ENCODE measurements at places on chromosomes 1 and 21.

- DNase-seq, result no peak
Measured at GRCh38 chr1:198628067-198628455, 10.8 kb upstream of the PTPRC start.

GRCh38 chr1:3530926-3531818 is 76.7 kb downstream of the ARHGEF16 start:
- peak; percentile 74 for DNase-seq

DNA sequence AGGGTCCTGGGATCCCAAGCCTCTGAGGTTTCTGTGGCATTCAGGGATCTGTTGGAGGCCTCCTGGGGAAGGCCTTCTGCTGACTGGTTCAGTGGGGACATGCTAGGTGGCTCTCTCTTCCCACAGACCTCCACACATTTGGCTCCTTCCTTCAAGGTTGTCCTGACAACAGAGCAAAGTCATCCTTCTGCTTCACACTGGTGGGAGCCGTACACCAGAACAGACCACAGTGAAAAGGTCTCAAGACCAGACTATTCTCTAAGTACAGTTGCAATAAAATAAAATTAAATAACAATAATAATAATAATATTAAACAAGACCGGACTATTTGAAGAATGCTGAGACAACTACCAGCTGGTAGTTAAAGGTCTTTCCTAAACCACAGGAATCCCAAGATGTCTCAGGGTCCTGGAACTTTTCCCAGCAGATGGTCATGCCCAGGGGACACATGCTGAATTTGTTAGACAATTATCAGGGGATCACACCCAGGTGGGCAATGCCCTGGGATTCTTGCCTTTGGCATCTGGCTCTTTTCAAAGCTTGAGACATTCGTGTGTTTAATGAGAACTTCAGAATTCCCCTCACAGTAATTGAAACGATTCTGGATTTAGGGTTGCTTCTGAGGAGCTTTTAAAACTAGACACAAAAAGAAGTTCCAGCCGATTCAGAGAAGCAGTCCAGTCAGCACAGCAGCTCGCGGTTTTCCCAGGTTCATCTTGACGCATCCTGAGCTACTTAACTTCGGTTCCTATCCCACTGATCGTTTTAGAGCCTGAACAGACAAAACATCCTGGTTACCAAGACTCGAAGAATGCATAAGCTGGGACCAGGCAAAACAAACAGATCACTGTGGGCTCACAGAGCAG is 22.9 kb downstream of the HTR1D start:
- DNase-seq, result no peak

DNA sequence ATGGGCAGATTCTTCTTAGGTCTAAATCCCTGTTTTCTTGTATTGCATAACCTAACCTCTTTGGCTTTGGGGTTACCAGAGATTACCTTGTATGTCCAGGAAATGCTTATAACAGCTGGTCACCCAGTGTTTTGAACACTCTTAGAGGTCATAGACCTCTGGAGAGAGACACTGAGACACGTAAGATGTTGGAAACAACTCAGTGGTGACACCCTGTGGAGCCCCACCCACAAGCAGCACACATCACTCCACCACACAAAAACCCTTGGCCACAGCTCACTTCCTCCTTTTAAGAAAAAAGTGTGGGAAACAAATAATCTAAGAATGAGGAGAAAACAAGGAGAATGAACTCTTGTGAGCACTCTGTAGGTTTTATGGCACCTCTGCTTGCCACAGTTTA is 26.3 kb upstream of the CYP4B1 start:
- no peak for DNase-seq

- DNase-seq, result no peak
Measured at GRCh38 chr1:97630948-97631347, 289.9 kb downstream of the DPYD start.

DNA sequence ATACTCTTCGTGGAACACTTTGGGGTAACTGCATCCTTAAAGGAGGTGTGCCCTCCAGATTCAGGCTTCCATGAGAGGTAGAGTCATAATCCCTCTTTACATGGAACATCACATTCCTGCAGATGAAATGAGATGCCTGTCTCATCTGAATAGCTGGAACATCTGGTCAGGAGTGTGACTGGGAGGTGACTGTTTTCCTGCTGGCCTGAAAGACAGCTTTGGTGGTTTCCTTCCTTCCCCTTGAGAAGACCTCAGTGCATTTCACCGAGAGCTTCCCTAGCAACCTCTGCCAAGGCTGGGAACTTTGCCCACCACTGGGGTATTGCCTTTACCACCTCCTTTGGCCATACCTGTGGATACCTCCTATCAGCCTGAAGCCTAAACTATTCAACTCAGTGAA is 46.7 kb upstream of the GUCA2A start:
- no peak for DNase-seq

DNA sequence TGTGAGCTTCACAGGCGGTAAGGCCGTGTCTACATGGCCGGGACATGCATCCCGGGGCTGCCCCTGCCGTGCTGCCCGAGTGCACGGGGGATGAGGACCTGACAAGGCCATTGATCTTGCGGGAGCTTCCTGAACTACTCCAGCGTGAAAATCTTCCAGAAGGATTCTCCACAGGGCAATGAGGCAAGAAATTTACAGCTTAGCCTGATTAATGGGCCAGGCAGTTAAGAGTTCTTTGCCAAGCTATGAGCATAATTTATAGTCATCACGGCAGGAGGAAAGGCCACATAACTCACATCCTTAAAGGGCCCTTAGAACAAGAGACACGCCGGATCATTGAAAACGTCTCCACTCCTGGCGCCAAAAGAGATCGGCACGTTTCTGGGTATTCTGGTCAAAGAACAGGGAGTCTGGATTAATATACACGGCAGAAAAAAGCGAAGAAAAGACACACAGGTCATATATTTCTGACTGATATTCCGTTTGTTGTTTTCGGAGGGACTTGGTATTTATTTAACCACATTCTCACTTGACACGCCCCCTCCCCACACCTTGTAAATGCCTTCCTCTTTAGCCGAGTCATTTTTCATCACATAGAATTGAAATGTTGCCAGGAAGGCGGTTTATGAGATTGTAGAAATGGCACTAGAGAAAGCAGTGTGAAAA is 180.5 kb downstream of the DYRK1A start:
- no peak for DNase-seq

DNA sequence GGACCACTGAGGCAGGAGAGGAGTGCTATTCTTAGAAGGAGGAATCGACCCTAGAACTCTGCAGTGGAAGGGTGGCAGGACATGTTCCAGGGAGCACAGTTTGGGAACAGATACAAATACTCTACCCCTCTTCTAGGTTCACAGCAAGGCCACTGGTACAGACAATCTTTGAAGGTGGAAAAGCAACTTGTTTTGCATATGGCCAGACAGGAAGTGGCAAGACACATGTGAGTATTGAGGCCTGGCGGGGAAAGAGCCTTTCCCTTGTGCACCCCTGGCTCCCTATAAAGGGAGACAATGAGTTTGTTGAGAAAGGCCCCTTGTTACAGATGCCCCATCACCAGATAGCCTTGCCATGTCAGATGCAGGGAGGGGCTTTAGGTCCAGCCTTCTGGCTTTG is 17.8 kb downstream of the KIF2C start:
- no peak for DNase-seq

GRCh38 chr1:99252630-99253029 is 11.7 kb upstream of the PLPPR4 start:
- DNase-seq, result no peak

DNA sequence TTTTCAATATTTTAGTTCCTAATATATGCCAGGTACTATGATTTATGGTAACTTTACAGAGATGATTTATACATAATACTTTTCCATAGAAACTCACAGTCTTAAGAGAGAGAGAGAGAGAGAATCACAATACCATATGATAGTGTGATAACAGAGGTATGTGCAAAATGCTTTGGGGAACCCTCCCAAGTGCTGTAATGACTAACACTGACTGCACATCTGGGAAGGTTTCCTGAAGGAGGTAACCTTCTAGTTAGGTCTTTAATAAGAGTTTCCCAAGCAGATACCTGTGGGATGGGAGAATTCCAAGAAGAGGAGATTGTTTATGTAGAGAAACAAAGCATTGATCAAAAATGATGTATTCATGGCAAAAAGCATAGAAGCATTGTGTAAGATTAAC is 34.6 kb upstream of the PIGC start:
- DNase-seq, result no peak

DNA sequence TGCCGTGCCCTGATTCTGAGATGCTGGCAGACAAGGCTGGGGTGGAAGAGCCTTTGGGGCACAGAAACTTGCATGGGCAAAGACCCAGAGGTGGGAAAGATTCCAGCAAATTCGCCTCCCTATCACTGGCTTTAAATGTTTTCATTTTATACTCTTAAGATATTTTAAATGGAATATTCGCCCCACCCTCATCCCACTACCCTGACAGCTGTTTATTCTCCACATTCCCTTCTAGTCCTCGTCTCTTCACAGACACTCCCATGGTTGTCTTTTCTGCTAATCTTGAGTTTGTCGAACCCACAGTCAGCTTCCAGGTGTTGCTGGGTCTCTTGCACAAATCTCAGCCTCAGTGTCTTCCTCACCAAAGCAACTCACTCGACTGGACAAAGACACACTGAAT is 245.0 kb downstream of the KAZN start:
- DNase-seq, result no peak

DNA sequence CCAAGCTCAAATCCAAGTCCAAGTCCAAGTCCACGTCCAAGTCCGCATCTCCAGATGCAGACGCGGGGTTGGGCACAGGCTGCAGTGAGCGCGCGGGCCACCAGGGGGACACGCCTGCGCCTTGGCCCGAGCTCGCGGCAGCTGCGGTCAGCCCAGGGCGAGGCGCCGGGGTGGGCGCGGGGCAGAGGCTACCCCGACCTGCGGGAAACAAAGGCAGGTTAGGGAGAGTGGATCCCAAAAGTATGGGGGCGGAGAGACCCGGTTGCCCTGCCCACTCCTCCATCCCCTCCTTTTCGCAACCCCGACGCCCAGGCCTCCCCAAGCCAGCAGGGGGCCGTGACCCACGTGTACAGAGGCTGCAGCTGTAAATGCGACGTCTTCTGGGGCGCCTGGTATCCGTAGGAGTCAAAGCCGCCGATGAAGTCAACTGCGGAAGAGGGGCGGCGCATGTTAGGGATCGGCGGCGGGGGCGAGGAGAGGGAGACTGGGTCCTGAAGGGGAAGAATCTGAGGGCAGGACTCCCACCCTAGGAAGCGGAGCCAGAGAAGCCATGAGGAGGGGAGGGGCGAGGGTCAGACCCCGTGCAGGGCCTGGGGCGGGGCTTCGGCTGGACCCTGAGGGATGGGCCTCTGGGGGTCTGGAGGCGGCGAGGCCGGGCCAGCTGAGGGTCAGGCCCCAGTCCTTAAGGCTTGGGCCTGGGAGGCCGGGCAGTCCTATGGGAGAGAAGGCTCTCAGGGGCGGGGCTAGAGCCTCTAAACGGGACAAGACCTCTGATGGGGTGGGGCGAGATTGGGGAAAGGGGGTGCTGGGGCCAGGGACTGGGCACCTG is 58.0 kb downstream of the NKAIN1 start:
- peak; percentile 22 for DNase-seq

DNA sequence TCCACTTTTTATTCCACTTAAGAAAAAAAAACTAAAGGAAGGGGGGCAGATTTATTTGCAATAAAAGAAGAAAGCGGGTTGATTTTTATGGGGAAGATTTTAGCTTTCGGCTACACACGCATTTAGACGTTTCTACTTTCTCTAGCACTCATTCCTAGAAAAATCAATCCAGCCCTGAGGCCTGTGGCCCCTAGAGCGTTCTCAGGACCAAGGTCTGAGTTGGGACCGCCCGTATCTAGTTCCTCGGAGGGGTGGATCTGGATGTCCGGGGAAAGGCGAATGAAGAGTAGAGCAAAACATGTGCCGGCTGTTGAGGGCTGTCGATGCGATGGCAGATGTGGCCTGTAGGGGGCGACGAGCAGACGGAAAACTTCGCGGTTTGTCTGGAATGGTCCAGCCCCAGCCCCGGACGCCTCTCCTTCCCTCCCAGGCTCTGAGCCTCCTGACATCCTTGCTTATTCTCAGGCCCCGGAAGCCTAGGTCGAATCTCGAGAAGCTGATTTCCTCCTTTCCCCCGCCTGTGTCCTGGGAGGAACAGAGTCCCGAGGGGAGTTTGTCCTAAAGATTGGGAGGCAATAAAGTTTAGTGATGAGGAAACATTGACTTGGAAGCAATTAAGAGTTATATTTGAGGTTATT is 5.2 kb downstream of the FOXD3 start:
- no peak for DNase-seq

DNA sequence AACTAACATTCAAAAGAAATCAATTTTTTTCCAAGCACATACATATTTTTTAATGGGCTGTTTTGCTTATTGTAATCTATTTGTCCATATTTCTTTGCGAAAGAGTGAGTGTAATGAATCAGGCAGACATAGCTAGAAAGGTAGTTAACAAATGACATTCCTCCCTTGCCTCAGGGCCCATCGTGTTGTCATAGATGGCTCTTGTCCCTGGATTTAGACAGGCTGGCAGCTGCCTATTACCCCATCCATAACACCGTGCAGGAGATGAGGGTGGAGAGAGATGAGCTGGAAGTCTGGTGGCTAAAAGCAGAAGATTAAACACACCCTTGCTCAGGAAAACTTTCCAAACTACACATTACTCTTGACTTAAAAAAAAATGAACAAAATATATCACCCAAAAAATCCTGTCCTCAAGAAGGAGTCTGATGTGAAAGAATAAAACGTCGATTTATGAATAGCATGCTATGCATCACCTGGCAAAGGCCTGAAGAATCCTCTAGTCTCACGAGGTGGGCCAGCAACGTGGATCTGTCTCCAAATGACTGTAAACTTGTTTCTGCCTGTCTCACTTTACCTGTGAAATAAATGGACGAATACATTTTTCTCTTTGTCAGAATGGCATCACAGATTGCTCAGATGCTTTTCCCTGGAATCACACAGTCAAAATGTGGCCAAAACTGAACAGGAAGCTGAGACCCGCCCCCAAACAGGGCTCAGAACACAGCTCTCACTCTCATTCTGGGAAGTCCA is 55.7 kb downstream of the C21orf91 start:
- DNase-seq, result no peak

DNA sequence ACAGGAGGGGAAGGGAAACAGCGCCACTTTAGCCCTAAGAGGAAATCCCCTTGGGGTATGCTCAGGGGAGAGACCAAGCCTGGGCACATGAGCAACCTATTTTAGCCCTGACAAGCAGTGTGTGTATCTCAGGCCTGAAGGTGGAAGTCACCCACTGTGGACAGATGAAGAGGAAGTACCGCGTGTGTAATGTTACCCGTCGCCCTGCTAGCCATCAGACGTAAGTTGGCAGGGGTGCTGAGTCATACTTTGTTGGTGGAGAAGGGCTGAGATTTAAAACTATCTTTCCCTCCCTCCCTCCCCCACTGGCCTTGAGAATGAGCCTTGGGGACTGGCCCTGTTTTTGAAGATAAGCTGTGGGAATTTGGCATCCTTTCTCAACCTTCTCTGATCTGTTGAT is 11.2 kb downstream of the AGO1 start:
- DNase-seq, result no peak

DNA sequence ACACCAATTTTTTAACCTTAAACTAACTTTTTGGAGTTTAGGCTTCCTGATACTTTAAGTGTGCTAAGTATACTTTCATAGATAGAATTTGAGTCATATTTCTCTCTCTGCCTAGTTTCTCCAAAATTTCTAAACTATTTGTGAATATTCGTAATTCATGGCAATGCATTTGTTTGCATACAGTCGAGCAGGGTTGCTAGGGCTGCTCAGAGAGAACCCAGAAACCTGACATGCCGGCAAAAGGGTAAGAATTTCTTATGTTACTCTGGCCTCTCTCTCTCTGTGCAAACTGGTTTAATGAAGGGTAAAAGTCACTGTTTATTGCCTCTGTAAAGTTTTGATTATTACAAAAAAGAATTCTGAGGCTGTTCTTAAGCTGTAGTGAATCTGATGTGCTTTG is 25.1 kb upstream of the SLC9A1 start:
- DNase-seq, result no peak

Measured in activated CD4-positive, alpha-beta T cell treated with anti-CD3 and anti-CD28 coated beads, Interleukin-2, amount 50 U/mL, for 1 hour (primary cell).